ENCODE measurements at places on chromosomes 2 and 18.

DNA sequence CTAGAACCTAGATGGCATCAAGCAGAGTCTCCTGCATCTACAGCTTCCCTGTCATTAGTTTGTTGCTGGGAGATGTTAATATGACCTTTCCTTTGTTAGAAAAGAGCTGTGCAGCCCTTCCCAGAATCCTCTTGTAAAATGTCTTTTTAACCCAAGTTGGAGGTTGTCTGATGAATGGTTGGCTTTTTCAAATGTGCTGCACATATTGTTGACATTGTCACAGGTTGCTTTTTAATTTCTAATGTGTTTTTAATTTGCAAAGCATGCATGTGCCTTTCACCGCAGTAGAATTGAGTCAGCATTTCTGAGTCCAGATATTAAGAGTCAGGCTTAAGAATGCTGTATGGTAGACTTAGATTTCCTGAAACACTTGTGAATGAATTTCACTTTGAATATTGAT lies 120.8 kb downstream of the GREB1L start:
- no peak for DNase-seq

DNA sequence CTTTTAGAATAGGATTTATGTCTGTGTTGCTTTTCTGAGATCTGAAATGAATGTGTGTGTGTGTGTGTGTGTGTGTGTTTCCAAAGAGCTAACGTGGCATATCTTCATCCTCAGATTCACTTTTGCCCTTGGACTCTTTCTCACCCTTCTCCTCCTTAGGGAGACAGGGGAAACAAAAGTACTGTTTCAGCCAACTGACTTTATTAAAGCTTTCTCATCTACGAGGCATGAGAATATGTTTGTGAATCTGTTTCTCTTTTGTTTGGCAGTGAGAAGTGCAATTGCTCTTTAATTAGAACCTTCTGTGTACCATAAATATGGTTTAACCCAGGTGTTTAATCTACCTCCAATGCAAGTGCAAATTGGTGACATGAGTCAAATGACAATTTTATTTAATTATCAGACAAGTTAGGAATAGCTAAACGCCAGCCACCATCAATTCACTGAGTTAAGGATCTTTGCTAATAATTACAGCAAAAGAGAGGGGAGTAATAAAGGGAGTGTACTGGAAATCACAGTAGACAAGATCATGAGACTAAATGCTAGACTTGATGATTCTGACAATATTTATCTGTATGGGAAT lies 186.4 kb upstream of the COL3A1 start:
- DNase-seq, result no peak

- peak; percentile 48 for DNase-seq
Measured at GRCh38 chr2:38074764-38075506, 1.0 kb downstream of the CYP1B1 start.

GRCh38 chr18:42030586-42031182 lies 75.7 kb downstream of the PIK3C3 start:
- DNase-seq, result peak; percentile 56

DNA sequence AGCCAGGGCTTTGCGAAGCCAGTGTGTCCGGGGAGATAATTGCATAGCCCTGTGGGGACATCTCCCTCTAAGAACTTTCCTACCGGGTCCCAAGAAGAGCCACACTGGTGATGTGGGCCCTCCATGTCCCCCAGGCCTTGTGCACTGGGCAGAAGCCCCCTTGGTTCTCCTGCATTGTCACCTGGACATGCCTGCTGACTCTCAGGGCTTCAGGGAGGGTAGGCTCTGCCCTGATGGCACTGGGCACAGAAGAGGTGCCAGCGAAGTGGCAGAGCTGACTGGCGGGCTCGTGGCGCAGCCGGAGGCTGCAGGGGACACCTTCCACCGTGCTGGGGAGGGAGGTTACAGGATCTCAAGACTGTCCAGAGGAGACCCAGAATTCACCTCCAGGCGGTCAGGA lies 28.3 kb downstream of the GLI2 start:
- no peak for DNase-seq

DNA sequence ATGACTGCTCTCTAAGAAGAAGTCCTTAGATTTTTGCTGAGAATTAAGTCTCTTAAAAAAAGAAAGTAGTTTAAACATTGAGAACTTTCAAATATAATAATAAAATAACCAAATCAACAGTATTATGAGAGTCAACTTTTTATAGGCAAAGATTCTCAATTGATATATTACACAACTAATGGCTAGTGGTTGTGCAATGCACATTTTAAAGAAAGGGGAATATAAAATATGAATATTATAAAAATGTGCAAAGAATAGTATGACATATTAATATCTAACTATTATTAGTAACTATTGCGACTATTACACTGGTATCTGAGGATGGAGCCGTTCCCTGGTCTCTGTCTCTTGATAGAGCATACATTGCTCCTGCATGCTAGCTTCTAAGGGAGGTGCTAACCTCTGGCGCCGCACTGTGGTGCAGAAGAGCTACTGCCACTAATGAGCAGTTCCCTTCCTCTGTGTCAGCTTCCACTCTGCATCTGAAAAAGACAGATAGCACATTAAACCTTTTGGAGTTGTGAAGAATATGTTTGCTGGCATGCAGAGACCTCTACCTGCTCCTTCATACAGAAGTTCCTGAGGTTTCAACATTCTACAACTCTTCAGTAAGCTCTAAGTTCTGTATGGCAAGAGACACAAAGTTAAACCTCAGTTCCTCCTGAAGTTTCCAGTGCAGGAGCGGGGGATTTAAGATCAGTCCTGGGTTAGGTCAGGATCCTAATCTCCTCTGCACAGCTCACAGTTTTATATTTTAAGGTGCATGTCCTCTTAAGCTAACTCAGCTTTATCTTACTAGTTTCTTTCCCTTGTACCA lies 3.5 kb upstream of the SLC9A2 start:
- peak; percentile 40 for DNase-seq

DNA sequence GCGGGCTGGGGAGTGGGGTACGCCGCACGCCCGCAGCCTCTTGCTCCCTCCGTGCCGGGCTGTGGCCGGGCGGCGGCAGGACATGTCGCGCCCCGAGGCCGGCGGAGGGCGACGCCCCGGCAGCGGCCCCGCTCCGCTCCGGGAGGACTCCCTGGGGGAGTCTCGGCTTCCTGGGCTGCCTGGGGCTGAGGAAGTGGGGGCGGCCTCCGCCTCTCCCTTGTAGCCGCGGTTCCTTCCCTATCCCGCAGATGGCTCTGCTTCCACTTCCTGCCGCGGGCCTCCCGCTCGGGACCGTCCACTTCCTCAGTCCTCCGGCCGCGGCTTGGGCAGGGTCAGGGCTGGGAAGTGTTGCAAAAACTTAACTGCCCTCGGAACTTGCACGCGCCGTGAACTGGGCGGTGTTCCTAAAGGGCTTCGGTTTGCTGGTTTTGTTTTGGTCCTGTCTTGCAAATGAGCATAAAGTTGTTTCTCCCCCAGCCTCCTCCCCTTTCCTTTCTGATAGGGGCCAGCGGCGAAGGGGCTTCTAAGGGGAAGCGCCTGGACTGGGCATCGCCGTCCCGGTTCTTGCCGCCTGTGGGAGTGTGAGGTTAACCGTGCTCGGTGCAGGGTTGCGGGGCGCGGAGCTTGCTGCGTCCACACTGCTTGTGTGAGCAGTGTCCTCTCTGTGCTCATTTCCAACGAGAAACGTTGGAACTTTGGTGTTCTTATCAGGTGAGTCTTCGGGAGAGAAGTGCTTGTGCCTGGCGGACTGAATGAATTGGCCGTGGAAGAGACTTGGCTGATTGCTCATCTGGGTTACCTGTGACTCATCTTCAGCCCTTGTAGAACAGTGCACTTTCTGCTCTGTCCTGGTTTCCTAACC lies 600 bp downstream of the RALB start:
- DNase-seq, result peak; percentile 75

DNA sequence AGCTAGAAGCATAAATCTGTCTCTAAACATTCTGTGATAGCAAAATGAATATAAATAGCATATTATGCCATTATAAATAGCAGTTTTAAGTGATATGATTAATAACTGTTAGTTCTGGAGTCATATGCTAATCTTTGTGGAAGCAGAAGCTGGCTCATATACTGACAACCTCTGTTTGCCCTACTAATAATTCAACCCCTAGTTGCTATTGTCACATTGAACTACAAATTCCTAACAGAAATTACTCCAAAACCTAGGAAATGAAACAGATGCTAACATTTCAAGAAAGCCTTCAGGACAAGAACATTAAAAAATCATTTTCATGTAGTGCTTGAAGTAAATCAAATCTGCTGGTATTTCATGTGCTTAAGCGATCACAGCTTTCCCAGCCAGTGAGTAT lies 28.2 kb downstream of the CALCRL start:
- no peak for DNase-seq

DNA sequence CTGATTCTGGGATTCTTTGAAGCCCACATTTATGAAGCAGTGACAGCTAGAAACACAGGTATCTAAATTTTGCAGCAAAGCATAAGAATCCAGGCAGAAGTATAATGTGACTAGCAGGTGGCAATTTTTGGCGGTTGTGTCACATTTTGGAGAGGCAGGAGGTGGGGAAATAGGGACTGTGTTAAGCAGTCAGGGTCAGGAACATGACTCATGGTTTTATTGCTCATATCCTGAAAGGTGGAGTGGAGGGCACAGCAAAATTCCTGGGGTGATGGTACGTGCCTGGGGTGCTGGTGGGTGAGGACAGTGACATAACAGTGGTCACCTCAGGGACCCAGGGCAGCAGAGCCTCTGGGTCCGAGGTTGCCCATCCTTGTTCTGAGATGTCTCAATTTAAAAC lies 63.5 kb upstream of the TTN start:
- DNase-seq, result no peak

DNA sequence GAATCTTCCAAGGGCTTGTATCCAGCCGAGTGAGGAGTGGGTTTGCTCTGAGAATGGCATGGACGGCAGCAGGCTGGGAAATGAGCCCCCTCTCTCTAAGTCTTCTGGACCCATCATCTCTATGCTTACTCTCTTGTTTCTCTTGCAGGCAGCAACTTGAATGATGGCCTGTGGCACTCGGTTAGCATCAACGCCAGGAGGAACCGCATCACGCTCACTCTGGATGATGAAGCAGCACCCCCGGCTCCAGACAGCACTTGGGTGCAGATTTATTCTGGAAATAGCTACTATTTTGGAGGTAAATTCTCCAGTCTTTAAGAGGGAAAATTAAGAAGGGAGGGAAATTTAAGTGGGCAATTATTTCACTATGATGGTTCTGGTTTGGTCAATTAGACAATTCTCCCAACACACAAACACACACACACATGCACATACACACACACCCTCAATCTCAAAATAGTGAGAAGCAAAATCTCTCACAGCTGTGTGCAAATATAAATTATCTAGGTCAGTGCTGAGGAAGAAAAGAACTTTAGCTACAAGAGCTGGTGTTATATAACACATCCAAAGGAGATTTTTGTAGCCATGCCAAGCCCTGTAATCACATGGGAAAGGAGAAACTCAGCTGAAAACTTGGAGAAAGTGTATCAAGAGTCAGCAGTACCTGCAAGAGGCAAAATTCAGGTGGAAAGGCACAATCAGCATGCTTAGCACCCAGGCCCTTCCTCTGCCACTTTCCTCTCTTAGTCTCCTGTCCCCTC lies 499.2 kb downstream of the CNTNAP5 start:
- no peak for DNase-seq

DNA sequence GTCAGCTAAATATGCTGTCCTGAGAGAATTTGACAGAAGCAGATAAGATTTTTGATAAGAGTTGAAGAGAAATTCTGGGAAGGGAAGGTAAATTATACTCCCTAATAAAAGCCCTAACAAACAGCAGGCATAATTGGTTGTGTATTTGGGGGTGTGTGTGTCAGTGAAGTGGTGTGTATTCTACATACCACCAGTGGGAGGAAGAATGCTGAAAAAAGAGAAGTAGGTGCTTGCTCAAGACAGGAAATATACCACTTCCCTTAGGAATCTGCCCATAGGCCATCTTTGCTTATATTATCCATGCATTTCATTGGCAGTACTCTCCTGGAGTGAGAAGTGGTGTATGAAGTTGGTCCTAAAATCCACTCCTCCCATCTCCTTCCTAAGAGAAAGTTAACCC lies 76.2 kb downstream of the FMNL2 start:
- no peak for DNase-seq

- DNase-seq, result no peak
Measured at GRCh38 chr2:129984426-129984825, 5.0 kb downstream of the RAB6C start.

GRCh38 chr18:8657873-8658470 lies 47.4 kb upstream of the MTCL1 start:
- no peak for DNase-seq

- DNase-seq, result no peak
Measured at GRCh38 chr2:102708847-102709559, 52.8 kb upstream of the TMEM182 start.

GRCh38 chr2:68234405-68234804 lies 17.9 kb downstream of the PPP3R1 start:
- DNase-seq, result no peak

DNA sequence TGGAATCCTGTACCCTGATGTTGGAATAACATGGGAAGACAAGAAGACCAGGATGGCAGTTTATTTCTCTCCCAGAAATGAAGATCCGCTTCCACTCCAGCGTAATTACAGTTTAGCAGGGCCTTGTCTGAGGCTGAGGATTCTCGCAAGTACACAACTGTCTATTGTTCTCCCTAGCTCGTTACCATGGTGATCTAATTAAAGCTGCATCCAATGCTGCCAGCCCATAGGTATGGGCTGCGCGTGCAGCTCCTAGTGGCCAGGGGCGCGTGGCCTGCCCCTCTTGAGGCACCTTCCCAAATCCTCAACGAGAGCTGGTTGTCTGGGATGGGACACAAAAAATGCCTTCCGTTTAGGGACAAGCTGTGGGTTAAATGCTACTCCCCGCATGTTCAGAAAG lies 344.9 kb downstream of the CYRIA start:
- no peak for DNase-seq

DNA sequence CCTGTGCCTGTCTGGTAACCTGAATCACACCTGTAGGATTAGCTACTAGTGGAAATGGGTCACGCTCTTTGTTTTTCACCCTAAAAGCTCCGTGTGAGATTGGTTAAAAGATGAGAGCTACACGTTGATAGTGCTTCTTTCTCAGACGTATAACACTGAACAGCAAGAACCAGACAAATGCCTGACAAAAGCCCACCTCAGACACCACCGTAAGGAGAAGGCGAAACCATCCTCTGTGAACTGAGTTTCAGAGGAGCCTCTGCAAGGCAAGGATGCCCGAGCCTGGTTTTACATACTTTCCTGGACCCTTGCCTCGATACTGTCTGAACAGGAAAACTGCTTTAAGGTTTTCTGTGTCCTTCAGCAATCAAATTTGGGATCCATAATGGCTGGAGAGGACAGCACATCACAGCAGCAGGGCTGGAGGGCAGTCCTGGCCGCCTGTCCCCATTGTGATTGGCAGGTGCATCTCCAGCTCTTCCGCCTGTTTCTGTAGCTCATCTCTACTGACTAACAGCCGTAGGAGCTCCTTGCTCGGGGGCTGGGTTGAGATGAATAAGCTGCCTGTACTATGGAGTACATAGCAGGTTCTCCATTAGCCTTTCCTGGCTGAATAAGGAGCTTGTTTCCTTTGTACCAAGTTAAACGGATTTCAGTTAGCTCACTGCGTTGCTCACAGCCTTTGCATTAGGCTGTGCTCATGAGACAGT lies 155.5 kb downstream of the MYT1L start:
- DNase-seq, result no peak

All from endothelial cell (in vitro differentiated cells).